ENCODE measurements at places on chromosomes 6 and 20.
A peak's percentile ranks its signal among the peaks of the same experiment; 100 is the strongest.

- DNase-seq = no peak
Measured at GRCh38 chr6:145809211-145809610, 5.4 kb downstream of the FBXO30 start.

- DNase-seq = no peak
Measured at GRCh38 chr6:90151576-90152422, 144.8 kb downstream of the BACH2 start.

- no peak for DNase-seq
Measured at GRCh38 chr6:15296735-15297134, 50.9 kb downstream of the JARID2 start.

DNA sequence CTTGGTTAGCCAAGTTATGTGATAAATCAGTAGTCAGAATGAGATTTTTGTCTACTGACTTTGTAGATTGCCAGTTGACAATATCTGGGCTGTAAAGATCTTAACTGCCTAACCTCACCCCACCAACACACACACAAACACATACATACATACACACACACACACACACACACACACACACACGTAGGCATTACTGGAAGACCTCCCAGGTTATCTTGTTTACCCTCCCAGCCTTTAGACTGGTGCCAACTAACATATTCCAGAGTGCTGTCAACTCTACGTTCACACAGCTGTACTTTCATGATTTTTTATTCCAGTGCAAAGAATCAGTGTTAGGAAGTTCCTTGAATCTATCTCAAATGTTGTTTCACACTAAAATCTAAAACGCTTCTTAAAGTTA lies 38.9 kb downstream of the BMP5 start:
- no peak for DNase-seq

DNA sequence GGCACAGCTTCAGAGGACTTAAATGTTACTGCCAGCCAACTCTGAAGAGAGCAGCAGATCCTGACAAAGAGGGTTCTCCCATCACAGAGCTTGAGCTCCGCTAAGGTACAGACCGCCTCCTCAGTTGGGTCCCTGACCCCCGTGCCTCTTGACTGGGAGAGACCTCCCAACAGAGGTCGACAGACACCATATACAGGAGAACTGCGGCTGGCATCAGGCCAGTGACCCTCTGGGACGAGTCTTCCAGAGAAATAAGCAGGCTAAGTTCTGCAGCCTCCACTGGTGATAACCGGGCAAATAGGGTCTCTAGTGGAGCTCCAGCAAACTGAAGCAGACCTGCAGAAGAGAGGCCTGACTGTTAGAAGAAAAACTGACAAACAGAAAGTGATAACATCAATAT lies 187.0 kb downstream of the CLVS2 start:
- DNase-seq = no peak

- no peak for DNase-seq
Measured at GRCh38 chr6:125784365-125784764, 6.4 kb upstream of the NCOA7 start.

DNA sequence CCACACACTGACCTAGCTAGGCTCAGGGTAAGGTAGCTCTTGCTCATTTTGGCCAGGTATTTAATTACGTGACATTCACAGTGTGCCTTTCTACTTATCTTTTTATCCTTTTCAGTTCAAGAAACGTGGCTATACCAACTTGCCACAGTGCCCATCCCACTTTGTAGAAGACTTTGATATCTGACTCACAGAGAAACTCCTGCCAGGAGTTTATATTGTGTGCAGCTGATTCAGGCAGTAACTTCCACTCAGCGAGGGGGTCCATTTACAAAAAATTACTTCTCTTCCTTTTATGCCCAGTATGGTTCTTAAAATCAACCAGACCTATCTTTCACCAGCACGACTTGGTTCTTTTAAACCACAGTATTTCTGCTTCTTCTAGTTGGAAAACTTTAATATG lies 75.6 kb downstream of the PRL start:
- DNase-seq = no peak

DNA sequence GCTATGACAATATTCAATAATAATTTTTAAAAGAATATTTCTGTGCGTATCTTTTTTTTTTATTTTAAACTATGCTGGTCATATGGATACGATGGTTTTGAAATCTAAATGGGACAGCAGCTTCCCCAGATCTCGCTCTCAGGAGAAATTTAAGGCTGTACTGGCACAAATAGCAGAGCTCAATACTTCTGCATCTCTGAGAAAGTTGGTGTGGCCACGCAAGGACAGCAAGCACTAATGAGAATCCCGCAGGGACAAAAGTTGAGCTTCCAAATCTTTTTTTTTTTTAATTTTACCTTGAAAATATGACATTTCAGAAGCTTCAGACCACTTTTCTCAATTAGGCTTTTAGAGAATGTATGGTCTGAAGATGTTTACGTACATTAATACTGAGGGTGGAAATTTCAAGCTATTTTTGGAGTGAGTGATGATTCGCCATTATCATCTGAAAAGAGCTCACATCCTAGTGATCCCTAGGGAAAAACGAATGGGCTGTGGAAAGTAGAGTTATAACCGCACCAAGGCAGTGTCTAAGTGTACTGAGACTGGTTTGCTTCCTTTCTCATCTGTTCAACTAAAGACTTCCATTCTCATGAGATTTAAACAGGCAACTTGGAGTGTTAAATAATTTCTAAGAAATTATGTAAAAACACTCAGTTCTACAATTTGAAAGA lies 840.0 kb downstream of the C6orf118 start:
- DNase-seq = no peak

DNA sequence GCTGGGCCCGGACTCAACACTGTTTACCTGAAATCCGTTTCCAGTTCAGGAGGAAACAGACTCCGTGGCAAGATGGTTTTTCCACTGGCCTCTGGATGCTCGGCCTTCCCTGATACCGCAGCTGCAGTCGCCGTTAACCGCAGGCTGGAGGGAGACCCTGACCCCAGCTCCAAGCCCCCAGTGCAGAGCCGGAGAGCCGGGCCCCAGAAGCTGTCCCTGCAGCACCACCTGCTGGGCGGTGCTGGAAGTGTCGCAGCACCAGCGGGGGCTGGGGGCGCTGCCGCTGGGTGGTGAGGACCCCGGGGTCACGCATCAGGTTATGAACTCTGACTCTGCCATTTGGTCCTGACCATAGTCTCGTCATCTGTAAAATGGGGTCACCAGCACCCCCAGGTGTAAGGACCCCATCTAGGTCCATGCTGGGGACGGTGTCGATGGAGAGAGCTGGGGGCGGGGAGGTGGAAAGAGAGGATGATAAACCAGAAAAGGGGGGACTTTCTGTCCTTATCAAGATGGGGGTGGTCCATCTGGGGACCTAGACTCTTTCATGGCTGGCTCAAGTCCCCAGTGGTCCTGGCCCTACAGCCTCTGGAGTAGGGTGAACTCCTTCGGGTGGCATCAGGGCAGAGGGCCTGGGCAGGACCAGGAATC lies 20.8 kb upstream of the CHRNA4 start:
- DNase-seq = peak; percentile 14

GRCh38 chr6:69771158-69771906 lies 25.5 kb downstream of the LMBRD1 start:
- no peak for DNase-seq

DNA sequence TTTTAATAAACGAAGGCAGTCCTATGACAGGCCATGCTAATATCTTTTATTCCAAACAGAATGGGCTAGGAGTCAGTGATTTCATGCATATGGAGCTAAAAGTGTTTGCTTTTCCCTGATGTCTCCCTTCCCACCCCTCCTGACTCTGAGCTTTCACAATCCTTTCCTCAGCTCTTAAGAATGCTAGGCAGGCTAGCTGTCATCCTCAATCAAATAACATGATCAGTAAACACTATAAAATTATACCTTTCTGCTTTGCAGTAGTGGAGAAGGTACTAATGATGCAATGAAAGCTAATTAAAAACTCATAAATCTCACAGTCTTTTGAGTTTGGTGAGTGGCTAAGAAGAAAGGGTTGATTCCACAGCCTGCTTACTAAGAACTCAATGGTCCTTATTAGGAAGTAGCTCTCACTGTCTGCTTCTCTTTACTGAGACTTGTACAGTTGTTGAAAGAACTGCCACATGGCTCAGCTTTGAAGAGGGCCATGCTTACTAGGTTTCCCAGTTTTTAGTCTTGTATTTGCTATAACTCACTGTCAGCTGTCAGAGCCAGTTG lies 250.9 kb upstream of the JAG1 start:
- DNase-seq = no peak

- DNase-seq = no peak
Measured at GRCh38 chr20:58293453-58293852, 16.1 kb upstream of the RAB22A start.

DNA sequence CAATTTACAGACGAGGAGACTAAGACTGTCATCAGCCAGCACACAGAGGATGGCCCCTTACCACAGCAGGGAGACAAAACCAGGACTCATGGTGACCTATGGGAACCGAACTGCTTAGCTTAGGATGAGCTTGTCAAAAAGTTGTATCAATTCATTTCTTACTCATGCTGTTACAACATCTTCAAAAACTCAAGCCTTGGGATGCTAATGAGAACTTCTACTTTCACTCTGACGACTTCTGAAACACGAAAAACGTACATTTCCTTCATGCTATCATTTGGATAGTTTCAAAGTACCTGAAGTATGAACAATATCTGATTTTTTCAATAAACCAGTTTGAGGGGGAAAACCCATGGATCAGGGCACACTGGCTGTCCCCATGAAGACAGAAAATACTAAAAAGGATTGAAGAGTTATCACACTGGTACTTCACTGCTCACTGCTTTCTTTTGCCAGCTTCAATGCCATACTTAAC lies 31.9 kb downstream of the HIVEP2 start:
- no peak for DNase-seq

DNA sequence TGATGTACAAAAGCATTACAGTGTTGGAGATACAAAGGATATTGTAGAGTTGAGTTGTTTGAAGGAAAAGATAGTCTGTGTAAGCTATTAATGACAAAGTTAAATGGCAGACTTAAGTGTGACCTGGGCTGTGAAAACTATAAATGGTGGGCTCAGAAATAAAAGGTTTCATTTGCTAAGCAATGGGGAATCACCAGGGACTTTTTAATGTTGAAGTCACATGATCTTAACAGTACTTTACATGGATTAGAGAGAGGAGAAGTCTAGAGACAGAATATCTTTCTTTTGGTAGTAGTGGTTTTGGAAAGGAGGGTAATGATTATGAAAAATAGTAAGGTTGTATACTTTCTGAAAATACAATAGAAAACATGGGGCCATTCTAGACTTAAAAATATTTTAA lies 67.1 kb downstream of the SCAF8 start:
- no peak for DNase-seq

DNA sequence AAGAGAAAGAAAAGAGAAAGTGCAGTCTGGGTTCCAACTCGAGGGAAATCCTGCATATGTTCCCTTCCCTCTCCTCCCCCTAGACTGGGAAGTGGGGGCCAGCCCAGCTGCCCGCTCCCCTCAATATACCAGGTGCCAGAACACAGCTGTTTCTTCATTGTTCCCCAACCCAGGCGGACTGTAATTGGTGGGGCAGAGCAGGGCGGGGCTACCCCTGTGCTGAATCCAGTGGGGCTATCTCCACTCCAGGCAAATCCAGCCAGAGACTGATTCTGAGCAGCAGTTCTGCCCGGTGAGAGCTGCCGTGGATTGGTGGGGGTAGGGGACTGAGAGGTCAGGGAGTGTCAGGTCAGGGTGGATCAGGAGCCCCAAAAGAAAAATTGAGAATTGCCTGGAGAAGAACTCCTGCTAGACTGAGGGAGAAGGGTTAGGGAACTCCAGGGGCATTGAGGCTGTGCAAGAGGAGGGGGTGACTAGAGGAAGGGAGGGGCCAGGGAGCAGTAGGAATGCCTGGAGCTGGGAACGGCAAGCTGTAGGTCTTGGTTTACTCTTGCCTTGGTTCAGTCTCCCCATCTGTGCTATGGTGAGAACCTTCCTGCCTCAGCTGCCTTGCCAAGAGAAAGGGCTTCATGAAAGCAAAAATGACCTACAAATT lies at the start of gene MYMX:
TSS of gene MYMX (plus strand) at position 250 of the 655 bp plus-strand sequence. CDS start 546 bp downstream, outside the sequence.
- no peak for DNase-seq

DNA sequence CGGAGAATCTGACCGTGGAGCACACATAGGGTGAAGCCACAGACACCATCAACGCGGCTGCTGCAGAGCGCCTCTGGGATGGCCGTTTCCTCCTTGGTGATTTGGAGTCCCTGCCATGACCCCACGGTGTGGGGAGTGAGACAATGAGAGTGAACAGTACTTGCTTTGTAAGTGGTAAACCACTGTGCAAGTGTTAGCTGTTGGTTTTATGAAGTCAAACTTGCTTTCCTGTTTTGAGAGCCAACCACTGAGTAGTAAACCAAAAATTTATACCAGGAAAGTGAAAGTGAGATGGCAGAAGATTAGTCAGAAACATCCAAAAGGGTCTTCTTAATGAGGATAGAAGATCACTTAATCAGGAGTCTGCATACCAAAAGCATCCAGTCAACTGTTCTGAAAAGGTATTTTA lies 160.7 kb downstream of the FOXC1 start:
- peak; percentile 3 for DNase-seq

GRCh38 chr6:65449926-65450325 lies 257.1 kb downstream of the EYS start:
- DNase-seq = no peak

DNA sequence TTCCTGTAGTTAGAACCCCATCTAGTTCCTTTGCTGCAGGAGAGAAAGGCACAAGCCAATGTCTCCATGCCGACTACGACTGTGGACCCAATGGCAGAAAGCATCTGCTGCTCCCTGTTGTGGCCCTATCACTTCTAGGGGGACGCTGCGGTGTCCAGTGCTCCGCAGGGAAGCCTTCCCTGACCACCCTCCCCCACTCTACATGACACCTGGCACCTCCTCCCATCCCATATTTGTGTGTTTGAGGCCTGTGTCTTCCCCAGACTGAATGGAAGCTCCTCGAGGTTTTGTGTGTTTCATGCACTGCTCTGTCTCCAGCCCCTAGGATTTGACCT lies 159.5 kb downstream of the DTNBP1 start:
- DNase-seq = no peak

GRCh38 chr6:75751443-75751842 lies 2.4 kb downstream of the MYO6 start:
- DNase-seq = no peak

- DNase-seq = no peak
Measured at GRCh38 chr20:39070484-39071231, 108.5 kb downstream of the DHX35 start.

DNA sequence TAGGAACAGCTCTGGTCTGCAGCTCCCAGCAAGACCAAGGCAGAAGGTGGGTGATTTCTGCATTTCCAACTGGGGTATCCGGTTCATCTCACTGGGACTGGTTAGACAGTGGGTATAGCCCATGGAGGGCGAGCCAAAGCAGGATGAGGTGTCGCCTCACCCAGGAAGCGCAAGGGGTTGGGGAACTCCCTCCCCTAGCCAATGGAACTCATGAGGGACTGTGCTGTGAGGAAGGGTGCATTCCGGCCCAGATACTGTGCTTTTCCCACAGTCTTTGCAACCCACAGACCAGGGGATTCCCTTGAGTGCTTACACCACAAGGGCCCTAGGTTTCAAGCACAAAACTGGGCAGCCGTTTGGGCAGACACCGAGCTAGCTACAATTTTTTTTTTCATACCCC lies 21.8 kb downstream of the HDDC2 start:
- no peak for DNase-seq

DNA sequence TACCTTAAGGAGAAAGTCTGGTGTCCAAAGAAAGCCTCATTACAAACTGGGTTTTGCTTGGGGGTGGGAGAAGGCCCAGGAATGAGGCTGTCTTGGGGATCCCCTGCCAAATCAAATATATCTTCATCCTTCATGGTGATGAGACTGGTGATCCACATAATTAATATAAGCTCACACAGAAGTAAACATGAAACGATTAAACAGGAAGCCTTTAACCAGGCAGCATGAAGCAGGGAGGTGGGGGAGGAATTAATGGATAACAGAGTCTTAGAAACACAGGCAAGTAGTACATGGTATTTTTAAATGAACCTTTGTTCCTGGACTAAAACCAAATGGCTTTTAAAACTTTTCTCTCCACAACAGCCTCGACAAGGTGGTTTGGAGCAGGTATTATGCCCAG lies 437.5 kb downstream of the TFAP2A start:
- no peak for DNase-seq

Measured in activated CD8-positive, alpha-beta memory T cell treated with anti-CD3 and anti-CD28 coated beads for 1 hour (primary cell).